ENCODE measurements at places on chromosomes 16 and 17.
A peak's percentile ranks its signal among the peaks of the same experiment; 100 is the strongest.

GRCh38 chr16:90031186-90031930, 12.1 kb upstream of the DBNDD1 start:
- DNase-seq = no peak

DNA sequence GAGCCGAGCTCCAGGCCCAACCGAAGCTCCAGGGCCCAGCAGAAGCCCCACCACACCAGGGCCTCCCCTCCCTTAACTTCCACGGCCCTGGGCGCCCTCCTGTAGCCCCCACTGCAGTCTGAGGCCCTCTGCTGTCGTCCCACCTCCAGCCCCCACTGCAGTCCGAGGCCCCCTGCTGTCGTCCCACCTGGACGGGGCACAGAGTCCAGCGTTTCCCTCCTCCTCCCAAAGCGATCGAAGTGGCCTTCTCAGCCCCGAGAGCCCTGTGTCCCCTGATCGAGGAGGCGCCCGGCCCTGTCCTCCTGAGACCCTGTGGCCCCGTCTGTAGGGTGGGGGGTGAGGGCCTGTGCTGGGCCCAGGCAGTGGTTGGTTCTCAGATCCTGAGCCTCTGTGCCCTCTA, 25.8 kb upstream of the CACNA1H start:
- DNase-seq = no peak

DNA sequence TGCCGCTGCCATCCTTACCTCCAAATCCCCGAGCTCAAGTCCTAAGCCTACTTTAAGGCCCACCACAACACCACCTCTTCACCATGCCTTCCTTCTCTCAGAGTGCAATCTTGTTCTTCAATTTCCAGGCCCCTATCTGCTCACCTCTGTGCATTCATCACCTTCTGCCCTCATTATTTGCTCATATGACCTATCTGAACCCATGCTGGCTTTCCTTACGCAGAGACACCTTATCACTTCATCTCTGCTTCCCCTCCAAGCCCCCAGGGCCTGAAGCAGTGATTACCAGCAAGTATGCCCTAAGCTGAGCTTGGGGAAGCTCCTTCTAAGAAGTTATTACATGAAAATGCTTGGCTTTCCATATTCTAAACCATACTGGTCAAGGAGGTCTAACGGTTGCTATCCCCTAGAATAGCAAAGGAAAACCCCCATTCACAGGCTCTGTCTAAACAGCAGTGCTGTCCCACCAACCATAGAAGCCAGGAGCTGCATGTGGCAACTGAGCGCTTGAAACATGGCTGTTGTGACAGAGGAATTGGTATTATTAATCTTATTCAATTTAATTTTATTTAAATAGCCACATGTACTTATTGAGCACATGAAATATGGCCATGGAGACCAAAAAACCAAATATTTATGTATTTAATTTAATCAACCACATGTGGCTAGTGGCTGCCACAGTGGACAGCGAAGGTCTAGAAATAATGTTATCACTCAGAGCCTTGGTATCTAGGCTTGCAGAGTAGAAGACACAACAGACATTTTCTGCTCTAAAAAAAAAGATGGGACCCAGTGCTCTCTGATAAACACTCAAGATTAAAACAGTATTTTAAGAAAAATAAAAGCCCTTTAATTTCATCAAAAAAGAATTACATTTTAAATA, 13.9 kb downstream of the USP7 start:
- DNase-seq = no peak

- no peak for DNase-seq
Measured at GRCh38 chr17:32208436-32208835, 57.2 kb upstream of the RHBDL3 start.

- DNase-seq = no peak
Measured at GRCh38 chr17:29060475-29060874, 17.5 kb downstream of the PIPOX start.

DNA sequence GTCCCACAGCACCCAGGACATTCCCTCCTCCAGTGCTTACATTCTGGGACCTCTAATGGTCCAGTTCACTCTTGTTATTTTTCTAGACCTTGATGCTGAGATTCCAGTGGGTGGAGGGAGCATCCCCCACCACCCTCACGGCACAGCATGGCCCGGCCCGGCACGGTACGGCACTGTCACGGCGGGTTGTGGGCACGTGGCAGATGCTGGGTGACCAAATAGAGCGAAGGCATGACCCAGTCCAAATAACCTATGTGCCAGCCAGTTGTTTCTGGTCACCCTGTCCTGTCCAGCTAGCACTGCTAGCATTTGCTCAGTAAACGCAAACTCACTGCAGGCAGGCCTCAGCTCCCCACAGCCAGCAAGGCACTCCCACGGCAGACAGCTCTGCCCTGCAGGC, 204.7 kb downstream of the ENGASE start:
- no peak for DNase-seq

- no peak for DNase-seq
Measured at GRCh38 chr17:68131456-68131855, 95.9 kb downstream of the KPNA2 start.

GRCh38 chr16:19225651-19226050, 57.6 kb downstream of the SYT17 start:
- no peak for DNase-seq

DNA sequence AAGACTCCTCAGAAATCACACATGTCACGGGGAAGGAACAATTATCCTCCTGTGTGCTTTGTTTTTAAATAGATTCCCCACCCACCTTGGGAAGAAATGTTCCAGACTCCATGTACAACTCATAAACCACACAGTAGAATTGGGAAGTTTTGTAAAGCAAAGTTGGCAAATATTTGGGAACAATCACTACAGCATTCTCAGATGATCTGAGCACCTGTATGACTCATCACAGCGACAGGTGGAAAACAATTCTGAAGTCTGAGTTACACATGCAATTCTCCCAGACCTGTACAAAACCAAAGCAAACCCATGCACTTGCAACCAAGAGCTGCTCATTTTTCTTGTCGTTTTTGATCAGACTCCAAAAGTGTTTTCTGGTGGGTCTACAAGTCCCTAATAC, 14.4 kb upstream of the MYLK3 start:
- DNase-seq = no peak

- DNase-seq = no peak
Measured at GRCh38 chr17:60353773-60354172, 38.2 kb downstream of the USP32 start.

GRCh38 chr16:598823-599739, 9.2 kb downstream of the RAB40C start:
- no peak for DNase-seq

- DNase-seq = no peak
Measured at GRCh38 chr16:78591682-78592103, 492.2 kb downstream of the WWOX start.

DNA sequence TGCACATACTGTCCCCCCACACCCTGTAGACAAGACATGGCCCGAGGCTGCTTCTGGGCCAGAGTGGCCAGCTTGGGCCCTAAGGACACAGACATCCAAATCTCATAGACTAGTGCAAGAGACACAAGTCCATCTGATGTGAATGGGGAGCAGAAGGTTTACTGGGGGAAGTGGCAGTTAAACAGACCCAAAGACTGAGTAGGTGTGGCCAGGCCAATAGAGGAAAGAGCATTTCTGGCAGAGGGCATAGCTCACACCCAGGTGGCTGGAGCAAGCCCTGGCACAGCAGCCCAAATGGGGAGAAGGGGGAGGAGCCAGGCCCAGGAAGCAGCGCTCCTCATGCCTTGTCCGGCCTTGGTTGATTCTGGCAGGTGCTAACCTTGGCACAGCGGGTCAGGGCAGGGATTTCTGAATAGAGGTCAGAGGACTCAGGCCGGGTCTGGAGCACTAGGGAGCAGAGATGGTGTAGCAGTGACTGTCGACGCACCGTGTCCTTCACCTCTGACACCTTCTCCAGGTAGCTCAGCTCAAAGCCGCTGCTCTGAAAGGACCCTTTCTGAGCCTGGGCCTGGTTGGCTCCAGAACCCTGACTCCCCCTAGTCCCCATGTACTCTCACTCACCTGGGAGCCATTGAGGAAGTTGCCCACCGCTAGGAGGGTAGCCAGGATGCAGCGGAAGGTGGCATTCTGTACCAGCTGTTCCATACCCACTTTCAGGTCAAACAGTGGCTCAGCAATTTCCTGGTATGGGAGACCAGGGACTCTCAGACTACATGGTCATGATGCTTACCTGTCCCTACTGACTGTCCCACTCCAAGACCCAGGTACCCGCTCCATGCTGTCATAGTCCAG, 4.1 kb downstream of the TMEM208 start:
- DNase-seq = no peak

GRCh38 chr17:79647456-79647915, 36.6 kb upstream of the RBFOX3 start:
- no peak for DNase-seq

DNA sequence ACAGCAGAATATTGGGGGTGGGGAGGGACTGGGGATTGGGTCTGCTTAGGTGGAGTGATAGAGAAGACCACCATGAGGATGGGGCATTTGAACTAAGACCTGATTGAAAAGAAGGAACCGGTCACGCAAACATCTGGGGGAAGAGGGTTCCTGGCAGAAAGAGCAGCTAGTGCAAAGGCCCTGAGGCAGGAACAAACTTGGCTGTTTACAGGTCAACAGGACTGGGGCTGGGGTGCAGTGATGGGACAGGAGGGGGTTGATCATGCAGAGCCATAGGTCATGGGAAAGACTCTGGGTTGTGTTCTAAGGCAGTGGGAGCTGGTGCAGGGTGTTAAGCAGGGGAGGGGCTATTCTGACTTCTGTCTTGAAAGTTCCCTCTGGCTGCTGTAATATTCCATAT, 1.9 kb downstream of the DRG2 start:
- DNase-seq = no peak

- no peak for DNase-seq
Measured at GRCh38 chr17:40525294-40525693, 23.9 kb upstream of the TNS4 start.

GRCh38 chr16:10408824-10409381, 23.0 kb downstream of the ATF7IP2 start:
- DNase-seq = no peak

DNA sequence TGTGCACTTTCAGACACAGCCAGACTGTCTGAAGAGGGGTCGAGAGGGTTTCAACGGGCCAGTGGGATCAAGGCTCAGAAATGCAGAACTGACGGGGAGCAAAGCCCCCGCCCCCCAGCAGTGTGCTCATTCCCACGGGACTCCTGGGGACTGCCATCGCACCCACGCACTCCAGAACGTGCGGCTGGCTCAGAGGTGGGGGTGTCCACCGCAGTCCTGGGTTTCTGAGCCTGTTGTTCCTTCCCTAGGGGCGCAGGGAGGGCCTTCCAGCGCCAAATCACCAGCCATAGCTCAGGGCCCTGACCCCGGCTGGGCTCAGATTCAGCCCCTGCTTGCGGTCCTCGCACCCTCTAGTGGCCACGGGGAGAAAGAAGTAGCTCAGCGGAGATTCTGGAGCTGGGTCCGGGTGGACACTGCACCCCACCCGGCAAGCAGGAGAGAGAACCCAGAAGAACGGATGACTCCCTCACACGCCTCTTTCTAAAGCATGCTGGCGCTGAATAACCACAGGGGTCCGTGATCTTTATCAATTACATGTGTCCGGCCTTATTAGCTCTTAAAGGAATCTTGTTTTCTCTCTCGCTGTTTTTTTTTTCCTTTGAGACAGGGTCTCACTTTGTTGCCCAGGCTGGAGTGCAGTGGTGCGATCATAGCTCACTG, 45.0 kb upstream of the USP7 start:
- DNase-seq = peak; percentile 91

GRCh38 chr17:17019891-17020456, 22.3 kb upstream of the MPRIP start:
- no peak for DNase-seq

DNA sequence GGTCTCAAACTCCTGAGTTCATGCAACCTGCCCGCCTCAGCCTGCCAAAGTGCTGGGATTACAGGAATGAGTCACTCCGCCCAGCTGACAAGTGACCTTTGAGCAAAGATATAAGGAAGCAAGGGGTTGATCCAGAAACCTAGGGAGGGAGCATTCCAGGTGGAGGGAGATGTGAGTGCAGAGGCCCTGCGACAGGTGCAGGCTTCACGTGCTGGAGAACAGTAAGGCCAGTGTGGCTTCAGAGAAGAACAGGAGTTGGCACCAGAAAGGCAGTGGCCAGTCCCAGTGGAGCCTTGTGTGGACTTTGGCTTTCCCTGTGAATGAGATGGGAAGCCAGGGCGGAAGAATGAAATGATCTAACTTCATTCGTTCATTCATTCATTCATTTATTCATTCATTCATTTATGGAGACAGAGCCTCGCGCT, 73.6 kb upstream of the HAS3 start:
- DNase-seq = no peak

DNA sequence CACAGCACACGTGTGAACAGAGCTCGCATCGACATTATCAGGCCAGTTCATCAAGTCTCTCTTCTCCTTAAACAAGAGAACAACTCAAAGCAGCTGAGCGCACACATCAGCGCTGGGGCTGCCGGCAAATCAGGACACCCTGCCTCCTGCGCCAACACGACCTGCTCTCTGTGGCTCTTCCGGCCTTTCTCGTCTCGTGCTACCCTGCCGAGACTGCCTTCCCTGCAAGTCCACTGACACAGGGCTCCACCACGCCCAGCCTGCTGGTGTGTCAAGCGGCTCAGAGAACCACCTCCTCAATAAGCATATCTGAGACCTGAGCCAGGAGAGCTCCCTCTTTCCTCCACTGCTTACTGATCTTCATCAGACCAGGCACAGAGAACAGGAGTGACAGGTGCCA, 96.9 kb downstream of the ZNF778 start:
- no peak for DNase-seq

GRCh38 chr16:6704306-6704930, 628.2 kb upstream of the RBFOX1 start:
- DNase-seq = no peak

GRCh38 chr17:81280571-81280970, 14.5 kb downstream of the SLC38A10 start:
- no peak for DNase-seq

- DNase-seq = no peak
Measured at GRCh38 chr17:70558821-70559220, 389.5 kb downstream of the KCNJ2 start.

DNA sequence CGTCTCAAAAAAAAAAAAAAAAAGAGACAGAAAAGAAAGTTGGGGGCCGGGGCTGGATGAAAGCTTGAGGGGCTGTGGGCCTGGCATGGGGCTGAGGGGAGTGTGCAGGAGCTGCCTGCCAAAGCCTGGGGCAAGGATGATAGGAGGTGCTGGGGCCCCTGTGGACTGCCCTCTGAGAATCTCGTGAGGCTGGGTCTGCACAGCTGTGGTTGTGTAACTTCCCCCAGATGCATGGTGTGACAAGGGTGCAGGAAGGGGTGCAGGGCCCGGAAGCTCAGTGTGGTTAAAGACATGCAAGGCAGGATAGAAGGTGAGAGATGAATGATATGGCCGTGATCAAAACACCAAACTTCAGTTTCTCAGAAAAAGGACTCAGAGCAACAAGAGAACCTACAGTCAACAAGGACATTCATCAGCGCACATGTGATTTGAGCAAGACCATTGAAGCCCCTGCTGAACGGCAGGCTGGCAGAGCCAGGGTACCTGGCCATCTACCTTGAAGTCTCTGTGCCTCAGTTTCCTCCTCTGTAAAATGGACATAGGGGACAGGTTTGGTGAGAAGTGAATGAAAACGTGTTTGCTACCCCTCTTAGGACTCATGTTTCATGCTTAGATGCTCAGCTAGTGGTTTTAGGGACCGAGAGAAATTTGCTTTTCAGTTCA, 9.6 kb downstream of the IL32 start:
- DNase-seq = peak; percentile 77

GRCh38 chr17:51238255-51238887, 21.5 kb downstream of the MBTD1 start:
- DNase-seq = peak; percentile 48

- no peak for DNase-seq
Measured at GRCh38 chr17:74009056-74009625, 194.3 kb upstream of the RPL38 start.

- DNase-seq = no peak
Measured at GRCh38 chr17:34733333-34733732, 154.0 kb downstream of the TMEM132E start.

GRCh38 chr16:85902366-85903155, 3.6 kb downstream of the IRF8 start:
- DNase-seq = peak; percentile 85
